ENCODE measurements at places on chromosomes 6 and 20.

- no peak for DNase-seq
These were observed 394.1 kb upstream of the AGPAT4 start for GRCh38 chr6:161667957-161668356.

GRCh38 chr20:44419131-44419844, 56.4 kb upstream of the TTPAL start:
- no peak for DNase-seq

DNA sequence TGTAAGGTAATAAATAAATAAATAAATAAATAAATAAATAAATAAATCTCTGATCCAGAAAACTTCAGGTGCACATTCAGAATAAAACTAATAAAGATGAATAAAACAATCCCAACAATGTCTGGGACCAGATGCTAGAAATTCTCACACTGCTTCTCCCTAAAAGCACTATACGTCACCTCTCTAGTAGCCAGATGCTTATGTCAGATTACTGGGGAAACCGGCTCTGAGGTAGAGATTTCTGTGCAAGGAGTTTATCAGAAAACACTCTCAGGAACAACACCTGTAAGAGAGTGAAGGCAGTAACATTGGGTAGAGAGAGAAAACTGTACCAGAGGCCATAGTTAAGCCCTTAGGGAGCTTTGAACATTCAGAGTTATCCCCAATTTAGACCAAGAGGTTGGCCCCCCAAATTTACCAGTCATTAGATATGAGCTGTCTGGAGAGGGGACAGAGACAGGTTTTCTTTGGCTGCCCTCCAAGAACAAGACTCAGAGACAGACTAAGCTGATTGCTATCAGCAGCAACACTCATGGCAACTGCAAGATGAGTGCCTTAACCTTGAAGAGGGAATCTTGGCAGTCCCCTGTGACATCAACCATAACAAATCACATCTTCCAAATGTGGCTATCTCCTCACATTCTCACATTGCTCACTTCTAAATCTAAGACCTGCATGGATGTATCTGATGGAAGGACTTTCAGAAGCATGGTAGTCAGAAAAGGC, 151.2 kb upstream of the BMP5 start:
- DNase-seq, result no peak

- DNase-seq, result no peak
These were observed 82.8 kb downstream of the ZMYND8 start for GRCh38 chr20:47273591-47274235.

- DNase-seq, result no peak
These were observed 142.9 kb upstream of the OLIG3 start for GRCh38 chr6:137637121-137637520.

- DNase-seq, result no peak
These were observed 27.8 kb upstream of the MYCT1 start for GRCh38 chr6:152669895-152670294.

- no peak for DNase-seq
These were observed 1.0 kb downstream of the TGM2 start for GRCh38 chr20:38164069-38164468.

GRCh38 chr6:142118925-142119324, 13.8 kb upstream of the GJE1 start:
- DNase-seq, result no peak

DNA sequence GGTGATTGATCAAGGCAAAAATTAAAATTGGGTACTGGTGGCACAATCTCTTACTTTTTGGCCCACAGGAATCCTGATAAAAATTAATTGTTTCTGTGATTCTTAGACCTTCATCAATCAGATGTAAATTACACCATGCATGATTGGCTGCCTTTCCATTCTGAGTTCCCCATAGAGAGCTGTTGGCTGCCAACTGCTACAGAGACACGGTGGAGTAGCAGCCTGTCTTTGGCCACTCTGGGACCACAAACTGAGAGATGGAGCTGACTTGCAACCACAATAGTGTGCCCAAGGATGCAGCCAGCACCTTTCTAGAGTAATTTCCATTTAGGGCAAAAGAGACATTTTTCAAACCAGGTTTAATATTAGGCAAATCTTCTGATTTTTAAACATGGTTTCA, 274.3 kb upstream of the MMS22L start:
- DNase-seq, result no peak

GRCh38 chr20:40275738-40276137, 413.3 kb downstream of the MAFB start:
- no peak for DNase-seq

- DNase-seq, result no peak
These were observed 505 bp upstream of the WRNIP1 start for GRCh38 chr6:2764610-2765165.

- DNase-seq, result no peak
These were observed 160.6 kb downstream of the VEGFA start for GRCh38 chr6:43930440-43931154.

DNA sequence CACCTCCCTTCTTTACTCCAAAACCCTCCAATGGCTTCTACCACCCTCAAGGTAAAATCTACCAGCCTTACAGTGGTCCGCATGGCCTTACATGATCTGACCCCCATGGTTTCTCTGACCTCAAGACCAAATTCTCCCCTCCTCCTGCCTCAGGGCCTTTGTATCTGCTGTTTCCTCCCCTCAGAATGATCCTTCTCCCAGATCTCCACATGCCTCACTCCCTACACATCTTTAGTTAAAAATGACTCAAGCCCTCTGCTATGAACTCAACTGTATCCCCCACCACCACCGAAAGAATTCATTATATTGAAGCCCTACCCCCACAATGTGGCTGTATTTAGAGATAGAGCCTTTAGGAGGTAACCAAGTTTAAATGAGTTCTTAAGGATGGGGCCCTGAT, 4.1 kb downstream of the SLC23A2 start:
- no peak for DNase-seq

DNA sequence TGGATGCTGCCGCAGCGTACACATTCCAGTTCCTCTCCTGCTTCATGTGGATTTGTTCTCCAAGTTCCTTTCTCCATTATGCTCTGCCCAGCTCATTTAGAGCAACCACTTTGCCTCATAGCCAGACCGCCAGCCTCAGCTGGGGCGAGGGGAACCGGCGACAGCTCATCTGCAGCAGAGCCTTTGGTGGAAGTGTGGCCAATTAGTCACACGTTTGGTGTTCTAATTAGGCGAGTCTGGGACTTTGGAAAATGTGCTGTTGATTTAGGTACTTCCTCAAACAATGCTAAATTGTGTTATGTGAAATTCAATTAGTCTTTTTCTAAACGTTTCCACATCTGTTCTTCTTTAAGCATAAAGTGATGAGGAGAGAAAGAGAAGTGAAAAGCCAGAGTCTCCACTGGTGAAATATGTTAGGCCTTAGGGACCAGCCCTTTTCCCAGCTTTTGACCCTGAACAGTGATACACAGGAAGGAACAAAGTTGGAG, 217.9 kb downstream of the TBX18 start:
- no peak for DNase-seq

DNA sequence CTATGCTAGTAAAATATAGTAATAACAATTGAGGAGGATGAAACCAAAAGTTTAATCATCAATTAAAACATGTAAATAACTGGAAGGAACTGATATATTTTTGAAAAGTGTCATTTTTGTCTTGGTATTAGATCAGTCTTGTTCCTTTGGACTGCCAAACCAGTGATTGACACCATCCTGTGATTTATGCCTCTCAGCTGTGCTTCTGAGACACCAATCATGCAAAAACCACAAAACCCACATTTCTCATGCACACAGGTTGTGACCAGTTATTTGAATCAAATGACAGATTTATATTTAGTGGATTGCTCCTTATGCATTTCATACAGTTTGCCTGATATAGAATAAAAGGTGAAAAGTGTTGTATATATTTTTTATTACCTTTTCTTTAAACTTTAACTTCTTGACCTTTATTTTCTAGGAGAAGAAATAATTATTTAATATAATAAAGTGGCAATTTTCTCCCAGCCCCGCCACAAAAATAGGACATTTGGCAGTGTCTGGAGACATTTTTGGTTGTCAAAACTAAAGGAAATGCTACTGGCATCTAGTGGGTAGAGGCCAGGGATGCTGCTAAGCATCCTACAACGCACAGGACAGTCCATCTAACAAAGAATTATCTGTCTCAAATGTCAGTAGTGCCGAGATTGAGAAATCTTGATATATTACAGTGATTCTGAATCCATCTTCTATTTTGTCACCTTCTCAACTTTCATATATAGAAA, 383.6 kb downstream of the BCKDHB start:
- DNase-seq, result no peak

- no peak for DNase-seq
These were observed 26.4 kb downstream of the SDHAF4 start for GRCh38 chr6:70593118-70593486.

- DNase-seq, result no peak
These were observed 240.1 kb downstream of the KCNQ5 start for GRCh38 chr6:72861935-72862432.

GRCh38 chr20:1383623-1384404, 9.0 kb downstream of the FKBP1A start:
- DNase-seq, result no peak

DNA sequence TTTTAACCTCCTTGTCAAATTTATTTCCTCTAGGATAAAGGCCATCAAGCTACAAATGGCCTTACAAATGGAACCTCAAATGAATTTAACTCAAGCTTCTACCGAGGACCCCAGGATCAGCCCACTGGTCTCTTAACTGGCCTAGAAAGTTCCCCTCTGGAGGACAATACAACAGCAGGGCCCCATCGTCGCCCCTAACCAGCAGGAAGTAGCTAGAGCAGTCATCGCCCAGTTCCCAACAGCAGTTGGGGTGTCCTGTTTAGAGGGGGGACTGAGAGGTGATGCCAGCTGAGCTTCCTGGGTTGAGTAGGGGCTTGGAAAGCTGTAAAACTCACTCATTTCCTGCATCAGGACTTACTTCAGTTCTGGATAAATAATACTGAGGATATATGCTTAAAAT, 25.6 kb downstream of the CEP85L start:
- no peak for DNase-seq

GRCh38 chr20:12203981-12204380, 286.3 kb downstream of the BTBD3 start:
- DNase-seq, result no peak

- no peak for DNase-seq
These were observed 437 bp upstream of the HLA-A start for GRCh38 chr6:29941916-29942274.

DNA sequence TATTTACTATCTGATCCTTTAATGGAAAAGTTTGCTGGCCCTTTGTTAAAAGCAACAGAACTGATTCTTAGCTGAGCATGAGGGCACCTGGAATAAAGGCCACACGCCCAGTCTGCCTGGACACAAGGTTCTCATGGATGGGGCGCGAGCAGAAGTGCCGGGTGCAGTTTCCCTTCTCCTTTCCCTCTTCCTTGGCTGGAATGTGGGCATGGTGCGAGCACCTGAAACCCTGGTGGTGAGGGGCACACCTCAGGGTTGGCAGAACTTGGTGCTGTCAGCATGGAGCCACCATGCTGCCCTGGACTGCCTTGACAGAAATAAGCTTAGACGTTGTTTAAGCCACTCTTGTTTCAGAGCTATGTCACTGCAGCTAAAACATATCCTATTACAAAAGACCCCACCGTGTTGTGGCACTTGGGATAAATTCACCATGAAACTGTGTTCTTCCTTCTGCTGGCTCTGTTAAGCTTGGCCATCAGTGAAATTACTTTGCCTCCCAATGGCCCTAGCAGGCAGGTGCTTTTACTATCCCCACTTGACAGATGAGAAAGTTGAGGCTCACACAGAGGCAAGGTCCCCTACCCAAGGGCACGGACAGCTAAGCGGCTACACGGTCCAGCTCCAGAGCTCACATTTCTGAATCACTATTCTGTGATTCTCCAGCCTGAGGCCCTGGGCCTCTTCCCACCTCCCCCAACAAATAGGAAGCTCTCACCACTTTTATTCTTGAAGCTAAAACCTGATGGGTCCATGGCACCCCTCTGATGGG, 115.9 kb downstream of the PREX1 start:
- DNase-seq, result no peak

- DNase-seq, result no peak
These were observed 36.3 kb upstream of the FAM83D start for GRCh38 chr20:38889792-38890496.

GRCh38 chr20:33883164-33883563, 72.0 kb downstream of the CHMP4B start:
- DNase-seq, result no peak

DNA sequence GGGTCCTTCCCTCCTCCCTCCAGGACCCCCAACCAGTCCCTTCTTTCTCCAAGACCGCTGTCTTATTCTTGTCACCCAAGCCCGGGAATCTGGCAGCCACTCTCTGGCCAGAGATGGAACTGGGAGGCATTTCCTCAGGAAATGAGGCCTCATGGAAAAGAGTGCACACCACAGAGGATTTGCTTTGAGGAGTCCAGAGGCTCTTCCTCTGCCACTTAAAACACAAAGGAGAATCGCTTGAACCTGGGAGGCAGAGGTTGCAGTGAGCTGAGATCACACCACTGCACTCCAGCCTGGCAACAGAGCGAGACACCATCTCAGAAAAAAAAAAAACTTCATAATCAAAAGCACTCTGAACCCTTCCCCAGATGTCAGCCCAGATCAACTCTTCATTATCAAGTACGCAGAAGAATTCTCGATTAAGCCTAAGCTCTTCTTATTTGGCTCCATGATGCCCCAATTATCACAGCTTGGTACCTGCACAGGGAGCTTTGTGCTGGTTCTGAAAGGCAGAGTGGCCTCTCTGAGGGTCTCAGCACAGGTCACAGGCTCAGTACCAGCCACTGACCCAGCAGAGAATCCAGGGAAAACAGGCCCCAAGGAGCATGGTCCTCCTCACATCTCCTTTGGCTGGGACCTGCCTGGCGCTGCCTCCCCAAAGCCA, 82.9 kb upstream of the MAFB start:
- no peak for DNase-seq

GRCh38 chr6:27684264-27685211, 211.6 kb upstream of the ZNF184 start:
- DNase-seq, result no peak

DNA sequence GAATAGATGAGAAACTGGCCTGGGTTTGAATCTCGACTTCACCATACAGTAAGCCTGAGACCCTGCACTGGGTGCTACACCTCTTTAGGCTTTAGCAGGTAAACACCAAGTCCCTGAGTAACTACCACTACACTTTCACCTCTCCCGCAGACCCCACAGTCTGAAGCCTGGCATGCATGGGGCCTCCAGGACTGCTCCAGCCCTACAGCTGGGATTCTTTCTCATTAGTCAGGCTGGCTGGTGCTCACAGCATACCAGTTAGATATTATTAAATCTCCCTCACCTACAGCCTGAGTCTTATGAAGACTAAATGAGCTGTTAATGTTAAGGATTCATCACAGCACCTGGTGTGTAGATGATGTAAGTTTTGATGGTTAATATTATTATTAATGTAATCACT, 388.7 kb downstream of the ARHGAP18 start:
- DNase-seq, result no peak

- no peak for DNase-seq
These were observed 243.7 kb downstream of the MYLK4 start for GRCh38 chr6:2507016-2507415.

Measured in mesothelial cell of epicardium (in vitro differentiated cells).